Naive B cell (primary cell): ENCODE measurements at places on chromosomes 11 and 22. TPM values are rescaled to one million over a fixed set of nuclear protein-coding genes. Genes with fewer than 3 reads are reported as not detected.

GRCh38 chr11:90737444-90738050 is 514.7 kb upstream of the CHORDC1 start:
- H3K4me3 ChIP-seq = no peak overlapping the region
- H3K36me3 ChIP-seq = no peaks in the 10 kb centered on the region
- DNase-seq = no peak
- no peaks in the 10 kb centered on the region for H3K27me3 ChIP-seq
- no peak overlapping the region for H3K27ac ChIP-seq

- peaks cover 14% of the 10 kb centered on the region for H3K27me3 ChIP-seq
- H3K4me1 ChIP-seq = no peaks in the 10 kb centered on the region
- no peak overlapping the region for H3K4me3 ChIP-seq
- H3K27ac ChIP-seq = no peak overlapping the region
- H3K36me3 ChIP-seq = no peaks in the 10 kb centered on the region
- DNase-seq = no peak
Observed at GRCh38 chr22:24871611-24872205, 65.7 kb downstream of the SGSM1 start.

DNA sequence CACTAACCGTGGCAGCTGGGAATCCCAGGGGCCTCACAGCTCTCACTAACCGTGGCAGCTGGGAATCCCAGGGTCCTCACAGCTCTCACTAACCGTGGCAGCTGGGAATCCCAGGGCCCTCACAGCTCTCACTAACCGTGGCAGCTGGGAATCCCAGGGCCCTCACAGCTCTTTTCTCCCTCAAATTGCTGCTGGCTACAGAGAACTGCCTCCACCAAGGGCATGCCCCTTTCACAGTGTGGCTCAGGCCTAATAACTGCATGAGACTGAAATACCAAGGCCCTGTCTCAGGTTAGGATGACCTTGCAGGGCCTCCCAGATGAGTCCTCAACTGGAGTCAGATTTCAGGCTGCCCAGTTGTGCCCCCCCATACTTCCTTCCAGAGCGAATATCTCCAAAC is 35.1 kb upstream of the GGTLC2 start:
- H3K4me3 ChIP-seq = no peak overlapping the region
- H3K27me3 ChIP-seq = no peaks in the 10 kb centered on the region
- no peak for DNase-seq
- H3K27ac ChIP-seq = no peak overlapping the region

DNA sequence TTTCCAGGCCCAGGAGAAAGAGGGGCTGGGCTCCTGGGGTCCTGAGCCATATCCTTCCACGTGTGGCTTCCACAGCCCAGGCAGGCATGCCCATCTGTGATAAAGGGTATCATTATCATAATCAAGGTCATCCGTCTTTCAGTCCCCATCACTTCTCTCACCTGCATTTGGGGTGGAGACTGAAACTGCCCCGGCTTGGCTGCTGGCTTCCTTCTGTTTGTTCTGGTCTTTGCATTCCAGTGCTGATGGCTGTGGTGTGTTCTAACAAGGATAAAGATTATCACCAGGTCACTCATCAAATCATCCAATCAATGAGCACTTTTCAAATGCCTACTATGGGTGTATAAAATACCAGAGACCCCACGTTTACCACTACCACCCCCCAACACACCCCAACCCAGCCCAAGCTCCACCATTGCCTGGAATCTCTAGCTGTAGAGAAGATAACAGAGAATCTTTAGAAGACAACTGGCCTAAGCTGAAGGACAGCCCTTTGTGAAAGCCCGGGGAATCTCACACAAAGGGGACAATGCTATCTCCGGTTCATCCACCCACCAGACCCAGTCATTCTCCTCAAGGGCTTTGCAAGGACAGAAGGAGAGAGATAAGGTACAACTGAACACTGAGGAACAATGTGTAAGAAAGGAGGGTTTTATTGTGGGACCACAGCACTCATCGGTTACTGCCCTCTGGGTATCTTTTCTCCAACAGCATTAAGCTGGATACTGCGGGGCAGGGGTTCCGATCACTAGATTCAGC is 54.9 kb downstream of the AHNAK start:
- no peaks in the 10 kb centered on the region for H3K4me1 ChIP-seq
- H3K4me3 ChIP-seq = no peak overlapping the region
- H3K27ac ChIP-seq = no peak overlapping the region
- no peak for DNase-seq
- H3K36me3 ChIP-seq = peaks cover 8% of the 10 kb centered on the region

DNA sequence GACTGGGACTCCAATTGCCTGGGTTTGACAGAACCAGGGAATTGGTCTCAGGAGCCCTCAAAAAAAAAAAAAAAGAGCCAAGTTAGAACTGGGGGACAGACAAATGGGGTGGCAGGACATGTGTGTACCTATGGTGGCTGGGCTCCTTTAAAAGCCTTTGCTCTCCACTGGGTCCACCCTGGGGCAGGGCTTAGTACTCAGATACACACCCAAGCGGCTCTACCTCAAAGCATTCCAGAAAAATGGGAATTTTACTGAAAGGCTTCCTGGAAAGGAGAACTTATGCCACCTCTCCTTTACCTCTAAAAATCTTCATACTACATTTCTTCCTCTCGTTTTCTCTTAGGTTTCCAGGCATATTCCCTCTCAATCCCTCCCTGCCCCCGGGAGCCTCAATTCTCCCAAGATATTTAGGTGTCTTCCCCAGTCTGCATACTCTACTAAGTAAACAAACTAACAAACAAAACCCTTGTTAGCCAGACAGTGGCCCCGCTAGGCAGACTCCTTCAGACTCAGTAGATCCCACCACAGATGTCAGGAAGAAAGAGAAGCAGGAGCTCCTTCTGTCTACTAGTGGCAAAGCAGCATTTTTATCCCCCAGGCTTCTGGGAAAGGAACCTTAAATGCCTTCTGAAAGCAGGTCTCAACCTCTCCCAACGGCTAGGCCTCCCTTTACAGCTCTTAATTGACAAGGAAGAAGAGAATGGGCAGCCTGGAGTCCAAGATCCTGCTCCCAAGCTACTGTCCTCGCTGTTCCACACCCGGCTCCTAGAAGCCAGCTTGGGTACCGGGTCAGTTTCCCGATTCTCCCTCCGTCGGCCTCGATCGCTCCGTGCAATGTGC is 653 bp downstream of the PCSK7 start:
- DNase-seq = no peak
- peaks cover 59% of the 10 kb centered on the region for H3K4me1 ChIP-seq
- peak overlapping the region; percentile 99 for H3K4me3 ChIP-seq
- no peaks in the 10 kb centered on the region for H3K27me3 ChIP-seq
- H3K36me3 ChIP-seq = peaks cover 10% of the 10 kb centered on the region

- H3K4me1 ChIP-seq = no peaks in the 10 kb centered on the region
- H3K36me3 ChIP-seq = no peaks in the 10 kb centered on the region
- peaks cover 16% of the 10 kb centered on the region for H3K27me3 ChIP-seq
- no peak overlapping the region for H3K4me3 ChIP-seq
- no peak overlapping the region for H3K27ac ChIP-seq
Observed at GRCh38 chr11:32566517-32566916, 17.1 kb upstream of the EIF3M start.

DNA sequence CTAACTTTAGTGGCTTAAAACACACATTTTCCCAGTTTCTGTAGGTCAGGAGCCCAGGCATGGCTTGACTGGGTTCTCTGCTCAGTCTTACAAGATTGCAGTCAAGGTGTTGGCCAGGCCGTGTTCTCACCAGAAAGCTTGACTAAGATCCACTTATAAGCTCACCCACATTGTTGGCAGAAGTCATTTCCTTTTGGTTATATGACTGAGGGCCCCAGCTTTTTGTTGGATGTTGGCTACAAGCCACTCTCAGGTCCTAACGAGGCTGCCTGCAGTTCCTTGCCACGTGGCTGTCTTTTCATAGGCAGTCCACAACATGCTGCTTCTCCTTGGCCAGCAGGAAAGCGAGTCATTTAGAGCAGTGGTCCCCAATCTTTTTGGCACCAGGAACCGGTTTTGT is 79.3 kb upstream of the CRTAM start:
- no peak overlapping the region for H3K4me3 ChIP-seq
- H3K36me3 ChIP-seq = no peaks in the 10 kb centered on the region
- no peaks in the 10 kb centered on the region for H3K27me3 ChIP-seq
- H3K27ac ChIP-seq = no peak overlapping the region
- no peak for DNase-seq
- H3K4me1 ChIP-seq = peaks cover 17% of the 10 kb centered on the region

GRCh38 chr11:10715571-10715970 is 22.0 kb upstream of the IRAG1 start:
- no peak overlapping the region for H3K4me3 ChIP-seq
- no peak overlapping the region for H3K27ac ChIP-seq
- no peaks in the 10 kb centered on the region for H3K4me1 ChIP-seq
- DNase-seq = no peak

ISX gene
- not detected for polyA plus RNA-seq

OR10D3 gene
- polyA plus RNA-seq = not detected

ACR gene
- polyA plus RNA-seq = not detected

C1QTNF4 gene
- not detected for polyA plus RNA-seq

SHISA8 gene
- polyA plus RNA-seq = 0.83 TPM
